ENCODE measurements at places on chromosomes 1 and 21. TPM values are rescaled to one million over a fixed set of nuclear protein-coding genes. Genes with fewer than 3 reads are reported as not detected.

DNA sequence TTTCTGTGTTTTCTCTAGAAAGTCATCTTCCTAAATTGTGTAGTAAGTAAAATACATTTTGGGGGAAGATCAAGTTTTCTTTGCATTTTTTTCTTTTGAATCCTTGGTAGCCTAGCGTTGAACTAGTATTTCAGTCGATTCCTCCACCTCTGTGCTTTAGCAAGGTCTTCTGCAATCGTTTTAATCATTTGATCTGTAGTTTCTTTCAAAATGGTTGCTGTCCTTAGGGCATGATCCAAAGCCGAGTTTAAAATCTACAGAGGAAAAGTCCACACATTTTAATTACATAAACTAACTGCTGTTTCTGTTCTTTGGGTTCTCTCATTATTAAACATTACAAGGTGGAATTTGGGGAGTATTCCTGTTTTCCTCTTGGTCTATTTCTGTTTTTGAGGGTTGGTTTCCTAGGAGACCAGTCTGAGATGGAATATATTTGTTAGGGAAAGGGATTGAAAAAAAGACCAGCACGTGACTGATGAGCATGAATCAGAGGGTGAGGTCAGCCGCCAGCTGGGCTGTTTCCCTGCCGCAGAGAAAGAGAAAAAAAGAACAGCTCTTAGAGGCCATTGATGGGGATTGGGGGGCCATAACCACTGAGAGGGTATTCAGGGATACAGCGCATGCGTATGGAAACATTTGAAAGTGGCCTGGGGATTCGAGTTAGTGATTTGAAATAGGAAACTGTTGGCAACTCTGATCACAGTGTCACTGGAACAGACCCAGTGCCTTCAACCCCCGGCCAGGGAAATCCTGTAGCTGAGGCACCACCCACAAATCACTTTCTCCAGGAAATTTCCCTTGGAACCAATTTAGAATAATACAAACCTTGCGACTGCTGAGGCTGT is 40.6 kb downstream of the AKNAD1 start:
- peaks cover 11% of the 10 kb centered on the region for H3K27me3 ChIP-seq
- no peaks in the 10 kb centered on the region for H3K4me1 ChIP-seq
- no peaks in the 10 kb centered on the region for H3K36me3 ChIP-seq
- H3K27ac ChIP-seq = no peak overlapping the region

DNA sequence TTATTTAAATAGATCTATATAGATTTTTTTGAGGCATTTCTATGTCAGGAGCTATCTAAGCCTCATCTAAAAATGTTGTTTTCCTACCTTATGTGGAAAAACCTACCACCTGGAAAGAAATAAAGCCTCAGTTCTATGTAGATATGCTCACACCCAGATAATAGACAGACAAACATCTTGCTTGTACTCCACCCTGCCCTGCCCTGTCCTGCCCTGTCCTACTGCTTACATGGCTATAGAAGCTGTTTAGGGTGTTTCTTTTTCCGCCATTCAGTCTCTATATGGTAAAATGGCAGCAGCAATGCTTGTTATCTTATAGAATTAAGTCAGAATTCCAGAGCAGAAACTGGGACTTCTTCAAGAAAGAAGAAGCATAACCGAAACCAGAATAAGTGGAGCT is 13.4 kb downstream of the CTTNBP2NL start:
- H3K4me1 ChIP-seq = no peaks in the 10 kb centered on the region
- peaks cover 6% of the 10 kb centered on the region for H3K27me3 ChIP-seq
- no peak overlapping the region for H3K4me3 ChIP-seq
- DNase-seq = no peak
- no peaks in the 10 kb centered on the region for H3K36me3 ChIP-seq

DNA sequence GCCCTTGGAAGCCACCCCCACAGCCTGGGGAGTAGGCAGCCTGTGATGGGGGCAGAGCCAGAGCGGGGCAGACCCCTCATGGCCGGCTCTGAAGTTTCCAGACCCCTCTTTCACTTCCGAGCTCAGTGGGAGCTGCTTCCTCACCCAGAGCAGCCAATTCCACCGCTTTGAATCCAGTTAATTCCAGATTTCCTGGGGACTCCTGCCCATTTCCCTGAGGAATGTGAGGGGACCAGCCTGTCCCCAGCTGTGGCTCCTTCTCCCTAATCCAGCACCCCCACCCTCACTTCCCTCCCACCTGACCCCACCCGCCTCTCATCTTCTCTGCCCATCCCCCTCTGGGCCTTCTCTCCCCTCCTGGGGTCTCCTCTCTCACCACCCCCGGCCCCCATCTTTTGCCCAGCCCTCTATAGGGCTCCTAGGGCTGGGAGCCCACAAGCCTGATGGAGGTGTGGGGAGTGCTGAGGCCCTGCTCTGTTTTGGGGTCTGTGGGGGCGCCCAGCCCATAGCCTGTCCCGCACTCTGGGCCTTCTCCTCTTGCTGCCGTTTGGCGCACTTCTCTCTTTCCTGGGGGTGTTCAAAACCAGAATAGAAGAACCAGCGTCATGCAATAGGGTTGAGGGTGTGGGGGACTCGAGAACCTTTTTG is 26.2 kb upstream of the TNFRSF1B start:
- no peak overlapping the region for H3K4me3 ChIP-seq
- no peaks in the 10 kb centered on the region for H3K36me3 ChIP-seq
- DNase-seq = no peak

DNA sequence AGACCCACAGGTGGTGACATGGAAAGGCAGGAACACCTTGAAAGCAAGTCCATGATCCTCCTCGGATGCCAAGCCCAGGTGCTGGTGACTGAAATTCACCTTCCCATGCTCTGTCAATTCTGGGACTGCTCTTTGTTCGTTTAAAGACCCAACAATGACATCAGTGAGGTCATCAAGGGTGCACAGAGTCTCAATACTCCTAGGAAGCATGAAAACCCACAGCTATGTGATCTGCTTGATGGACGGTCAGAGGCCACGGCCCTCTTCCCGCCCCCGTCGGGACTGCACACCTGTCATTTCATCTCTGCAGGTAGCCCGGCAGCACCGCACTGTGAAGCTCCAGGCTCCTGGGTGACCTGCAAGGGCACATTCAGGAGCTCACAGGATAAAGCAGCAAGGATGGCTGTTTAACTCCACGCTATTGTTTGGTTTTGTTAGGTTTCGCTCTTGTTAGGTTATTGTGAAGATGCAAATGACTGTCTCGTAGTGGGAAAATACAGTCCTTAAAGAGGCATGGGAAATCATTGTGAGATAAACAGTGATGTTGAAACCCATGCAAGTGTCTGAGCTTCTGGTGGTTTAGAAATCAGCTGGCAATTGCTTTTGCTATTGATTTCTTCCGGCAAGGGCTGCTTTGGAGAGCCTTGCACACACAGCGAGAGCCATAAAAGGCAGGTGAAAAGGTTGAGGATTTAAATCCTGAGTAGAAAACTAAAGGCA is 124.8 kb upstream of the AJAP1 start:
- no peak overlapping the region for H3K27ac ChIP-seq
- no peak overlapping the region for H3K4me3 ChIP-seq
- no peaks in the 10 kb centered on the region for H3K36me3 ChIP-seq
- no peak for DNase-seq
- peaks cover 31% of the 10 kb centered on the region for H3K27me3 ChIP-seq
- H3K4me1 ChIP-seq = no peaks in the 10 kb centered on the region

The CDCA8 gene
- 0.70 TPM for total RNA-seq

The FCER1A gene
- total RNA-seq = 5.9 TPM

DNA sequence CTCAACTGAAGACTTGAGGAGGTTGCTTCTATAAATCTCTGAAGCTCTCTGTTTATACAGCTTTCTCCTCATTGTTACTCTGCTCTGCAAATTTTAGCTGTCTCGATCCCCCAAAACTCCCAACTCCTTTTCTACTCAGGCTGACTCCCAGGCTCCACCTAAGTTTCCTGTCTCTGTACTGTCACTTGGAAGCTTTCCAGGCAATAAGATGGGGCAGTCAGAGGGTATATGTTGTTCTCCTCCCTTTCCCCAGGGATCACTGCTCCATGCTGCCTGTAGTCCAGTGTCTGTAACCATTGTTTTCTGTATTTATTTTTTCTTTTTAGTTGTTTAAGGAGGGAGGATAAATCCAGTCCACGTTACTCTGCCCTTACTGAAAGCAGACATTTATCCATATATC is 13.4 kb downstream of the TSNAX start:
- peaks cover 14% of the 10 kb centered on the region for H3K4me1 ChIP-seq
- peaks cover 16% of the 10 kb centered on the region for H3K36me3 ChIP-seq
- H3K27ac ChIP-seq = no peak overlapping the region

- H3K27ac ChIP-seq = no peak overlapping the region
- H3K36me3 ChIP-seq = peaks cover 3% of the 10 kb centered on the region
- peaks cover 11% of the 10 kb centered on the region for H3K4me1 ChIP-seq
- peaks cover 60% of the 10 kb centered on the region for H3K27me3 ChIP-seq
Observed at GRCh38 chr1:31183927-31184554, 55.6 kb downstream of the NKAIN1 start.

DNA sequence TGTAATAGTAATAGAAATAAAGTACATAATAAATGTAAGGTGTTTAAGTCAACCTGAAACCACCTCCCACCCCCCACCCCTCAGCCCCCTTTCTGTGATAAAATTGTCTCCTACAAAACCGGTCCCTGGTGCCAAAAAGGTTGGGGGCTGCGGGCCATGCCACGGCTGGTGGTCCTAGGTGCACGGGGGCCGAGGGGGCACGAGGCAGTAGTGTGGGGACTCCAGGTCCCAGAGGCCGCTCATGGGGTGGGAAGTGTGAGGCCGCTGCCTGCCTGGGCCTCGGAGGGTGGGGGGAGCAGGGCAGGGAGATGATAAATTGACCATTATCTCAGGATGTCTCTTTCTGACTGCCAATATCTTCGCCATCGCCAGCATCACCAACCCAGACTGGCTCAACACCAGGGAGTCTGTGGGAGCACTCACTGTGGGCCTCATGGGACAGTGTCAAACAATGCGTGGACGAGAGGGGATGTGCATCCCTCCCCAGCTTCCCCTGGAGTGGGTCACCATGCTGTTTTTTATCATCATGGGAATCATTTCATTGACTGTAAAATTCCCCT is 6.5 kb downstream of the ZBTB17 start:
- H3K27ac ChIP-seq = peak overlapping the region; percentile 19
- no peak for DNase-seq
- peaks cover 7% of the 10 kb centered on the region for H3K36me3 ChIP-seq
- no peak overlapping the region for H3K4me3 ChIP-seq
- peaks cover 40% of the 10 kb centered on the region for H3K4me1 ChIP-seq

GRCh38 chr1:19326748-19327065 is 14.6 kb downstream of the SLC66A1 start:
- DNase-seq = no peak
- H3K27me3 ChIP-seq = no peaks in the 10 kb centered on the region
- H3K27ac ChIP-seq = peak overlapping the region; percentile 76
- peaks cover 2% of the 10 kb centered on the region for H3K36me3 ChIP-seq

- no peaks in the 10 kb centered on the region for H3K27me3 ChIP-seq
- DNase-seq = no peak
- H3K4me3 ChIP-seq = no peak overlapping the region
Observed at GRCh38 chr1:36411674-36412648, 14.3 kb upstream of the LSM10 start.

GRCh38 chr1:201791779-201792173 is 37.2 kb upstream of the IPO9 start:
- H3K27ac ChIP-seq = peak overlapping the region; percentile 27
- H3K4me1 ChIP-seq = peaks cover 4% of the 10 kb centered on the region
- H3K4me3 ChIP-seq = no peak overlapping the region
- peaks cover 4% of the 10 kb centered on the region for H3K36me3 ChIP-seq
- DNase-seq = no peak
- no peaks in the 10 kb centered on the region for H3K27me3 ChIP-seq

GRCh38 chr1:167601442-167602383 is 28.3 kb upstream of the RCSD1 start:
- peaks cover 2% of the 10 kb centered on the region for H3K36me3 ChIP-seq
- peaks cover 33% of the 10 kb centered on the region for H3K4me1 ChIP-seq
- no peak for DNase-seq
- peak overlapping the region; percentile 87 for H3K27ac ChIP-seq
- no peaks in the 10 kb centered on the region for H3K27me3 ChIP-seq

- H3K27me3 ChIP-seq = no peaks in the 10 kb centered on the region
- H3K27ac ChIP-seq = no peak overlapping the region
- peaks cover 8% of the 10 kb centered on the region for H3K36me3 ChIP-seq
- peaks cover 2% of the 10 kb centered on the region for H3K4me1 ChIP-seq
Observed at GRCh38 chr1:62045574-62045973, 149.1 kb upstream of the L1TD1 start.

The NAV1 gene
- total RNA-seq = 3.8 TPM

GRCh38 chr1:10193288-10193687 is 17.1 kb upstream of the KIF1B start:
- no peak overlapping the region for H3K27ac ChIP-seq
- no peak for DNase-seq
- H3K4me1 ChIP-seq = peaks cover 2% of the 10 kb centered on the region
- peaks cover 11% of the 10 kb centered on the region for H3K27me3 ChIP-seq

DNA sequence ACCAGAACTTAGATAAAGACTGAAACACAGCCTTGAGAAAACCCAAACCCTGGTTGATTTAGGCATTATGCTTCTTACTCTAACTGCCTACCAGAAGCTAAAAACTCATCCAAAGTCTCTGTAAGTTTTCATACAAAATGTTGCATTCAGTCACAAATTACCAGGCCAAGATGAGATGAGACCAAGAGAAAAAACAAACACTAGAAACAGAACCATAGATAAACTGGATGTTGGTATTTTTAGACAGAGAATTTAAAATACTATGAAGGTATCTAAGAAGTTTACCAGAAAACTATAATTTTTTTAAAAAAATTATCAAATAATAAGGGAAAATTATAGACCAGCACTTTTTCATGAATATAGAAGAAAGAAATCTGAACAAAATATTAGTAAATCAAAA is 180.5 kb downstream of the VPS13D start:
- H3K4me3 ChIP-seq = no peak overlapping the region
- no peak overlapping the region for H3K27ac ChIP-seq
- no peak for DNase-seq
- H3K36me3 ChIP-seq = peaks cover 15% of the 10 kb centered on the region

GRCh38 chr1:42319871-42320484 is 15.1 kb downstream of the FOXJ3 start:
- peaks cover 68% of the 10 kb centered on the region for H3K4me1 ChIP-seq
- no peaks in the 10 kb centered on the region for H3K36me3 ChIP-seq
- H3K27ac ChIP-seq = peak overlapping the region; percentile 96
- H3K4me3 ChIP-seq = peak overlapping the region; percentile 86
- no peak for DNase-seq

DNA sequence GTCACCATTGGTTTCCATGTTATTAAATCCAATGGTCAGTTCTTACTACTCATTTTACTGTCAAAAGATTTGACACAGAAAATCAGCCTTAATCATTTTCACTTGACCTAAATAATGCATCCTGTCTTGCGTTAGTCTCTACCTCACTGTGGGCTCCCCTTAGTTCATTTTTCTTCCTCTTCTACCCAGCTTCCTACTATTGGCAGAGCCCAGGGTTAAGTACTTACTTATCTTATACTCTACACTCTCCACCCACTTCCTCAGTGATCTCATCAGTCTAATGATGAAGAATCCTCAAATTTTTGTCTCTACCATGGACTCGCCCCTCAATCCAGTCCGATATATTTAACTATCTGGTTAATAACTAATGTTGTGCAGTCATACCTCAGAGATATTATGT is 735.9 kb downstream of the KCNT2 start:
- H3K27ac ChIP-seq = no peak overlapping the region
- no peak for DNase-seq
- H3K27me3 ChIP-seq = no peaks in the 10 kb centered on the region
- H3K4me3 ChIP-seq = no peak overlapping the region
- no peaks in the 10 kb centered on the region for H3K36me3 ChIP-seq

GRCh38 chr1:156293895-156294294 is 1.6 kb downstream of the GLMP start:
- H3K4me3 ChIP-seq = no peak overlapping the region
- peaks cover 10% of the 10 kb centered on the region for H3K4me1 ChIP-seq
- no peak overlapping the region for H3K27ac ChIP-seq
- no peak for DNase-seq
- no peaks in the 10 kb centered on the region for H3K36me3 ChIP-seq

Measured in T-helper 17 cell (primary cell).